Breast epithelium (tissue), 4 donors: ENCODE measurements at places on chromosomes 1 and 21. TPM values are rescaled to one million over a fixed set of nuclear protein-coding genes. Genes with fewer than 3 reads are reported as not detected.

- DNase-seq, result no peak
These were observed 4.2 kb upstream of the PTPN22 start for GRCh38 chr1:113875714-113876113.

GRCh38 chr1:16067127-16067768 lies 6.2 kb downstream of the FAM131C start:
- DNase-seq, result no peak

- peak; percentile 98 for DNase-seq
These were observed 14.8 kb upstream of the BTG2 start for GRCh38 chr1:203290261-203291089.

- DNase-seq, result no peak
These were observed 33.6 kb upstream of the CD34 start for GRCh38 chr1:207944571-207944970.

The AMY1A gene
- not detected for total RNA-seq

The PAQR6 gene
- 2.5 TPM for total RNA-seq
